Adrenal gland (tissue), 19 donors: ENCODE measurements at places on chromosomes 5 and 9. TPM values are rescaled to one million over a fixed set of nuclear protein-coding genes. Genes with fewer than 3 reads are reported as not detected.

C9orf40 gene
- polyA plus RNA-seq = 1.4 TPM

CERT1 gene
- 5.7 TPM for polyA plus RNA-seq

SLC6A7 gene
- polyA plus RNA-seq = not detected

MSX2 gene
- 0.24 TPM for polyA plus RNA-seq

SPINK5 gene
- 0.61 TPM for polyA plus RNA-seq

MVB12B gene
- polyA plus RNA-seq = 9.5 TPM

EIF4E1B gene
- polyA plus RNA-seq = 0.24 TPM

PLPP7 gene
- polyA plus RNA-seq = 13.2 TPM

LCN1 gene
- polyA plus RNA-seq = not detected

TRIM32 gene
- 3.8 TPM for polyA plus RNA-seq
